Stimulated activated CD8-positive, alpha-beta memory T cell treated with anti-CD3 and anti-CD28 coated beads, Interleukin-4, amount 100 ng/mL, for 4 hours (primary cell): ENCODE measurements at places on chromosomes 3 and 15.
A peak's percentile ranks its signal among the peaks of the same experiment; 100 is the strongest.

DNA sequence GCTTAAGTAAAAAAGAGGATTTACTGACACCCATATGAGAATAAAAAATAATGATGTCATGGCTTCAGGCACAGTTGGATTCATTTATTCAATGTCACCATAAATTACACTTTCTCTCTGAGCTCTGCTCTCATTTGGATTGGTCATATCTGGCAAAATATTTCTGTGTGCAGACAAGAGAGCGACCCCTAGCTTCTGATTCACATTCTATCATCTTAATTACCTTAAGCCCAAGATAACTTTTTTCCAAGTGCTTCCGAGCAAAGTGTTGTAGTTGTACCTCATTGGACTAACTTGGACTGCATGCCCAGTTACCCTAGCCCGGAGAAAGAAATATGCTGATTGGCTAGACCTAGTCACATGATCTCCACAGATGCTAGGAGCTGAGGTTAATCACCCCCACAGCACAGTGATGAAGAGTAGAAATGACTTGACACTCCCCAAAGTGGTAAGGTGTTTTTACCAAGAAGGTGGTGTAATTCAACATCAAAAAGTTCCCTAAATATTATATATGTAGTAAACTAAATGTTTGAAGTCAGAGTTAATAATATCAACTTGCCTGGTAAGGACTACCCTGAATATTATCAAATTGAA, 552.2 kb upstream of the SUCLG2 start:
- no peak for DNase-seq

- DNase-seq = no peak
Measured at GRCh38 chr3:45939341-45939771, 3.9 kb upstream of the CXCR6 start.

GRCh38 chr3:177351757-177352158, 154.5 kb upstream of the TBL1XR1 start:
- DNase-seq = no peak

GRCh38 chr3:65545429-65545828, 493.3 kb downstream of the MAGI1 start:
- DNase-seq = no peak

GRCh38 chr3:21477541-21478288, 273.3 kb downstream of the ZNF385D start:
- DNase-seq = no peak

- DNase-seq = no peak
Measured at GRCh38 chr3:77887611-77888010, 847.7 kb downstream of the ROBO2 start.

DNA sequence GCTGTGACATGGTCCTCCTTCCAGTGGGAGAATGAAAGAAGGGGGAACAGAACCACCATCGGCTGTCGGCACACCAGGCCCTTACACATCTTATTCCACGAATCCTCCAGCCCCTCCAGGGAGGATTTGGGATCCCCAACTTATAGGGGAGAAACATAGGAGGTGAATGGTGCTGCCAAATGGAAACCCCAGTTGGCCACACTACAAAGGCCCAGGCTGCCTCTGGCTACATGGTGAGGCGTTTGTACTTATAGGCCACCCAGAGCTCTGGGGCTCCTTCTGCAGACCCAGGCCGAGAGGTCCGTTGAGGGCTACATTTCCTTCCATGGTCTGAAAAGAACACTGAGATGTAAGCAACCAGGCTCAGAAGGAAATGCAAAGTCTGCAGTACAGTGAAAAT, 12.0 kb downstream of the AMOTL2 start:
- DNase-seq = no peak

GRCh38 chr3:159148466-159148865, 346.6 kb downstream of the MFSD1 start:
- DNase-seq = no peak

DNA sequence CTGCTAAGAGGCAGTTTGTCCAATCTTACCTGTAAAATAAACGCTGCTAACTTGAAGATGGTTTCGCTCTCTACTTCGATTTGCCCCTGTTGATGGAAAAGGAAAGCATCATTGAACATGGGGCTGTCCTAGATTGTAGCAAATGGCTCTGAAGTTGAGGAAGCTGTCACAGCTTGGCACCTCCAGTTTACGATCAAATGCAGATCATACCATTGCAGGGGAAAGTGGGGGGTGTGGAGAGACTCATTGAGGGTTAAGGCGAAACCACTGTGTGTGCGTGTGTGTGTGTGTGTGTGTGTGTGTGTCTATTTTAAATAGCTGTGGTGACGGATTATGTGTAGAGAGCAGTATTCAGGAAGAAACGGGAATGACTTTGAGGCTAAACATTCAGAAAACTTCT, 127.6 kb upstream of the LMOD3 start:
- DNase-seq = peak; percentile 1

DNA sequence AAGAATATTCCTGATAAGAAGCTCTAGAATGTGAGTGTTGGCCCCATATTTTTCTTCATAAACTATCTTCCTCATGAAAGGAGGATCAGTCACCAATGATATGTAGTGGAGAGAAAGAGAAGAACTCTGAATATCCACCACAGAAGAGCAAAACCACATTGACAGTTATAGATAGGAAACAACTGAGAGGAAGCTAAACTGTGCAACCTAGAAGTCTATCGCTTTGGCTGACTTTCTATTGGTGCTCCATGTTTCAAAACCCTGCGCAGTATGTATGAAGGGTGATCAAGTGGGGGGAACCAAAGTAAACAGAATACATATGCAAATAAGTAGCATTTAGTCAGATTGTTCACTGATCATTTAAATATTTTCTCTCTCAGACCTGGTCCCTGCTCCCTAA, 41.0 kb upstream of the ZNF280D start:
- DNase-seq = no peak

DNA sequence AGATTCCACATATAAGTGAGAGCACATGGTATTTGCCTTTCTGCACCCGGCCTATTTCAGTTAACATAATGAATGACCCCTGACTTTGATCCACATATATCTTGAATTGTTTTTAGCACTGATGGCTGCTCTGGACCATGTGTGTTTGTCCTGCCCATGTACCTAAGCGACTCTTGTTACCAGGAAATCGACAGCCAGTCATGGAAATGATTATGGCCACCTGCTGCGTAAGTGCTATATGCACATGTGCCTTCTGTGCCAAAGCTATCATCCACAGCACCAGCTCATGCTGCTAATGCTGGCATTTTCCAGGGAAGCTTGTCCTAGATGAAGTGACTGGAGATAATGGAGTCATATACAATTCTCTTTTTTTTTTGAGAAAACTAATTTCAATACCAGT, 103.7 kb downstream of the PEX5L start:
- DNase-seq = no peak

DNA sequence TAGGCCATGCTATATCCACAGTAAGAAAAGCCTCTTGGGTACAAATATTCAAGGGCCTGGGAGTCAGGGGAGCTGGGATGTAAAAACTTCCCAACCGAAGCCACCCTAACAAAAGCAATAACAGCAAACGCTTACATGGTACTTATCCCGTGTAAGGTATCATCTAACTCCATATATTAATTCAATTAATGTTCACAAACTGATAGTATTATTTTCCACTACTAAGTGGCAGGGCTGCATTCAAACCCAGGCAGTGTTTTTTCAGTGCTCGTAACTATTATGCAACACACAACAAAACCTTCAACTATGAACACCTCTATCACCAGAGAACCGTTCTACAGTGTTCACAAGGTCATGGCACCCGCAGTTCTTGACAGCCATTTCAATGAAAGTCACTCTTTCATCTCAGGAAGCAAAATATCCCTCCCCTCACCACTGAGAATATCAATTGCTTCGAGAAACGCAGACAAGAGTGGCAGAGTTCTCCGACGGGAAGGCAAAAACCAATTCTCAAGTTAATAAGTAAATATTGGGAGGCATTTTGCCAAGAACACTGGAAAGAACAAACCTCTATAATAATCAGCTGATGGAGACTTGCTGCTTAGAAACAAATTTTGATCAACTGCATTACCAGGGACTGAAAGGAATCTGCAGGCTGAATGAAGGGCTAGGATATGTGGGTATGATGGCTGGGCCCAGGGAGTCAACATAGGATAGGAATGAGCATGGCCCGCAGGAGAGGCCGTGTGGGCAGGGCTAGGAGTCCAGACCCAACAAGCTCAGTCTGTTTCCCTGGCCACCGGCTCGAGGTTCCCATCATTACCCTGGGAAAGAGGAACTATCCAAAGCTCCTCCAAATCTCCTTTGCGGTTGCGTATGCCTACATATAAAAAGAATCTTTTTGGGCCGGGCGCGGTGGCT, 72.3 kb downstream of the XXYLT1 start:
- no peak for DNase-seq

DNA sequence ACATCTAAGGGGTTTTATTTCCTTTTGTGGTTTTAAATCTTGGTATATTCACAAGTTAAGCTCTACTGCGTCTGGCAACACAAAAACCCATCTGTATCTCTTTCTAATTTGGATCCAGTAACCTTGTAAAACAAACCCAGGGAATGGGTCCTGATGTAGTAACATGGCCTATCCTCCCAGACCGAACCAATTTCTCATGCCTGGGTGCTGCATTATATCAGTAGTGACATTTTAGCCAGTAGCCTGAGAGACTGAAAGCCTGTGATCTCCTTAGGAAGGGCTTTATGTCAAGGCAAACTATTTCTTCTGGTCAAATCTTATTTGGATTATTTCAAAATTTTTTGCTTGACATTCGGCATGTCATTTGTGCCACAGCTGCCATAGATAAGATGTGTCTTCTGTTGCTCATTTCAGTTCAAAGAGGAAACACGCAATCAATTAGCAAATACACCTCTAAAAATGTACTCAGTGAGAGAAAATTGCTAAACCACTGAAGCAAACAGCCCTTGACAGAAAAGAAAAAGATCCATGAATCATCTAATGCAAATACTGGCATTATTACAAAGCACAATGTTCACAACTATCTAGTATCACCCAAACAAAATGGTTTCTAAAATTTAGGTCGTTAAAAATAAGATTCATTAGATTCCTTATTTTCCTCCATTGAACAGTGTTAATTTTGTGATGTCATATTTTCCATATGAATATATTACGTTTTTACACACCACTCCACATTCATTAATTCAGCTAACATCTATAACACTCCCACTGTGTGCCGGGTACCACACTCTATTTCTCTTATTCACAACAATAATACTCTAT, 4.0 kb downstream of the NPTN start:
- no peak for DNase-seq

DNA sequence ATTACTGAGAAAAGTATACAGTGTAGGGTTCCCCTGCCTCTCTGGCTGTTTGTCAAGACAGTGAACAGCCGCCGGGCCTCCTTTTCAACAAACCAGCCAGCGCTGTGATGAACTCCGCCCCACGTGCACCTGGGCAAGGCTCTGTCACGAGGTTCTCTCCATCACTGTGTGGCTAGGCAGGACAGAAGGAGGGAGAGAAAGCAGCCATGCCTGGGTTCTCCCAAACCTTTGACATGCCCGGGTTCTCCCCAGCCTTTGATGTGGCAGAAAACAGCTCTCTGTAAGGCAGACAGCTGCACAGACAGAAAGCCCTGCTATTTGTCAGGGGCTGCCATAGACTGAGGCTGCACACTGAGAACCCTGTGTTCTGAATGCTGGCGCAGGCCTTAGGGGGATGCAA, 101.4 kb upstream of the TRPM1 start:
- no peak for DNase-seq
